AG04450 (cell line): ENCODE measurements at places on chromosomes 3 and 15.

- DNase-seq: peak; percentile 20
These were observed 1.9 kb downstream of the CHST2 start for GRCh38 chr3:143121241-143122088.

DNA sequence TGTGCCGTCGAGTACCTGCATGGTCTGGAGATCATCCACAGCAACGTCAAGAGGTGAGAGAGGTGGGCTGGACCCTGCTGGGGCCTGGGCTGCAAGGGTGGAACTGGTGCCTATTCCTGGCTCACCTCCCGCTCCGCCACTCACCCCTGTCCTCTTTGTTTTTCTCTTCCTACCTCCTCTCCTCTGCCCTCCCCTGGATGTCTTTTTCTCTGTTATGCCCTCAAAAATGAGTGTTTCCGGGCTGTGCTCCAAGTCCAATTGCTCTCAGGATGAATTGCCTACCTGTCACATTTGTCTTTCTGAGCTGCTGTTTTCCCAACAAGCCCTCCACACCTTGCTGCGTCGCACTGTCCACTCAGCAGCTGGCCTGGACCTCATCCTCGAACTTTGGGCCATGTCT lies 28.5 kb upstream of the TATDN2 start:
- DNase-seq: no peak

- no peak for DNase-seq
These were observed 26.8 kb upstream of the SEMA4B start for GRCh38 chr15:90174140-90174875.

- no peak for DNase-seq
These were observed 9.1 kb downstream of the ABHD5 start for GRCh38 chr3:43699864-43700263.

DNA sequence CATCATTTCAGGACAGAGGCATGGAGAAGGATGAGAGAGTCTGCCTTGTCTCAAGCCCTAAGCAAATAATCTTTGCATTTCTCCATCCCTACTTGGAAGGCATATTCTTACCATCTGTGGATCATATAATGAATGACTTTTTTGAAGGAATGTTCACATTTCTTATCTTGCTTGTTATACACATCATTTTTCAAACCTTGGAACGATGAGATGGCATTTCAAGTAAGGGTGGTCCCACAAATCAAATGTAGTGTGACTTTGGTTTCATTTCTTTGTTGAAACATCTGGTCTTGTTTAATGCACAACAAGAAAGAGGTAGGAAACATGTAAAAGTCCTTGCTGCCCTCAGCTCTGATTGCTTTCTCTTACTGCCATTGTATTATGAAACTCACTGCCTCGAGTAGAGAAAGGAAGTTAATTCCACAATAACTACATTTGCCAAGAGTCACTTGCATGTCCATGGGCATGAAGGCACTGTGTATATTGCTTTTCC lies 32.1 kb downstream of the RBMS3 start:
- no peak for DNase-seq

GRCh38 chr3:192331749-192332385 lies 395.5 kb downstream of the FGF12 start:
- no peak for DNase-seq

GRCh38 chr3:142837526-142837925 lies 51.4 kb downstream of the PCOLCE2 start:
- DNase-seq: no peak

- no peak for DNase-seq
These were observed 246.7 kb downstream of the LPP start for GRCh38 chr3:188400494-188401243.

- no peak for DNase-seq
These were observed 30.1 kb downstream of the GOLGB1 start for GRCh38 chr3:121719423-121719822.

GRCh38 chr15:47588958-47589357 lies 128.3 kb upstream of the SEMA6D start:
- DNase-seq: no peak

- DNase-seq: no peak
These were observed 26.4 kb downstream of the MFN1 start for GRCh38 chr3:179373938-179374337.
